ENCODE measurements at places on chromosomes 1 and 21.
A peak's percentile ranks its signal among the peaks of the same experiment; 100 is the strongest.

DNA sequence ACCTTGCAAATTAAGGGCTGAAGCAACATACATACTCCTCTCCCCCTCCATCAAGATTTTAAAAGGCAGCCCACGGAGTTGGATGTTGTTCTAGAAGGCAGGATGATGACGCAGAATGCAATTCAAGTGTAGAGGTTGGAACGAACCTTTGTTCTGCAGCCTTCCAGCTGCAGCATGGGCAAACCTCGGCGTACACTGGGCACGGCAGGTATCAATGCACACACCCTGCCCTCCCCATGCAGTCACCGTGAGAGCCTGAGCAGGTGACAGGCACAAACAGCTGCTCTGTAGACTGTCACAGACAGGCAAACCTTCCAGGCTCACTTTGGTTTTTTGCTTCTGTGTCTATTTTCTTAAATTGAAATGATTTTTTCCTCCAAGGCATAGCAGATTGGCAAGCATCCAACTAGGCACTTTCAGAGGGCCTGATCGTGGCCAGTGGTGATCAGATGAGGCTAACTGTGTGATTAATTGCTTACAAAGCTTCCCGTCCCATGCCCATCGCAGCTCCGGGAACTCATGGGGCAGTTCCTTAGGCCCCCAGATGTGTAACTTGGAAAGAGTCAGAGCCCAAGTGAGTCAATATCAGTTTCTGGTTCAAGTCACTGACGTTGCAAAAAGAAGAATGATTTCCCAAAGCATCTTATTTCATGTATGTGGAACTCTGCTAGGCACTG lies 82.3 kb downstream of the ITPKB start:
- no peak for DNase-seq

- DNase-seq = no peak
These were observed 226.9 kb upstream of the C1orf174 start for GRCh38 chr1:4126731-4127591.

- DNase-seq = peak; percentile 7
These were observed 78.4 kb downstream of the DISP1 start for GRCh38 chr1:222893255-222893654.

GRCh38 chr1:36663772-36664430 lies 181.2 kb upstream of the CSF3R start:
- no peak for DNase-seq

DNA sequence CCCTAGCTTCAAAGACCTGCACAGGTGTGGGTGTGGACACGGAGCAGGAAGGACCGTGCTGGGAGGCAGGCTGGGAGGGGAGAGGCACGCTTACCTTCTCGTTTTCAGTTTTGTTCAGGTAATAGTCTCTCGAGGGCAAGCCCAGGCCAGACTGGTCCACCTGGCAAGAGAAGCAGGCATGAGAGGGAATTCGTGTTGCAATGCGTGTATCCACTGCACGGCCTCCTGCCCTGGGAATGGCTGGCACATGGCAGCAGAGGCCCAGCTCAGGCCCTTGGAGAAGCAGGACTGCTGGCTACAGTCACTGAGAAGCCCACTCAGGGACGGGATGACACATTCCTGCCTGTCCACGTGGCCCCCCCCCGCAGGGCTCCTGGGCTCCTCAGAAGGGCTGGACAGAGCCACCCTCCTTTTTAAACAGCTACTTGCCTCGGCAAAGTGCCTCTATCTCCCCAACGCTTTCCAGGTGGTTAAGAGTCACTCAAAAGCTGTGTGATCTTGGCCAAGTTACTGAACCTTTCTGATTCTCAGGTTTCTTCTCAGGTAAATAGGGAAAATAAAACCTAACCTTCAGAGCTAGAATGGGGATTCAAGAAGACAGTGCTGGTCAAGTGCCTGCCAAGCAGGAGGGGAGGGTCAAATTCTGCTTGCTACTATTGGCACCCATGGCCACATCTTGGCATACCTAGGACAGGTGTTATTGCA lies 32.7 kb downstream of the ECE1 start:
- no peak for DNase-seq

GRCh38 chr1:94805912-94806311 lies 14.2 kb upstream of the SLC44A3 start:
- DNase-seq = peak; percentile 49

DNA sequence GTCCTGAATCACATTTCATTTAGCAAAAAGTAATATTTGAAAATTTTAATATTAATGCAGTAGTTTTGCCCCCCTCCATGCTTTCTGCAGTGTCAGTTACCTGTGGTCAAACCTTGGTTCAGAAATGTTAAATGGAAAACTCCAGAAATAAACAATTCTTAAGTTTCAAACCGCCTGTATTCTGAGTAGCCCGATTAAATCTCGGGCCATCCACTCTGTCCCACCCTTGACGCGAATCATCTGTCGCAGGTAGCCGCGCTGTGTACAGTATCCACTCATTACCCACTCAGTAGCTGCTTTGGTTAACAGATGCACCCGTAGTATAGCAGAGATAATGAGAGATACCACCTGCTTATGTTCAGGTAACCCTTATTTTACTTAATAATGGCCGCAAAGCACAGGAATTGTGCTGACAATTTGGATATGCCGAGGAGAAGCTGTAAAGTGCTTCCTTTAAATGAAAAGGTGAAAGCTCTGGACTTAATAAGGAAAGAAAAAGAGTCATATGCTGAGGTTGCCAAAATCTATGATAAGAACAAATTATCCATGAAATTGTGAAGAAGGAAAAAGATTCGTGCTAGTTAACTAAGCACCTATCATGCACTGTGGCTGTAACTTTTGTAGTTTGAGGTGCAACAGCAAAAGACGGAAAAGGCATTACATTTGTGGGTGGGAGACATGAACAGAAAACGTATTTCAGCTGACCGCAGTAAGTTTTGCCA lies 889 bp upstream of the SCYL3 start:
- DNase-seq = no peak

- DNase-seq = peak; percentile 22
These were observed 35.2 kb downstream of the NENF start for GRCh38 chr1:212467843-212468482.

DNA sequence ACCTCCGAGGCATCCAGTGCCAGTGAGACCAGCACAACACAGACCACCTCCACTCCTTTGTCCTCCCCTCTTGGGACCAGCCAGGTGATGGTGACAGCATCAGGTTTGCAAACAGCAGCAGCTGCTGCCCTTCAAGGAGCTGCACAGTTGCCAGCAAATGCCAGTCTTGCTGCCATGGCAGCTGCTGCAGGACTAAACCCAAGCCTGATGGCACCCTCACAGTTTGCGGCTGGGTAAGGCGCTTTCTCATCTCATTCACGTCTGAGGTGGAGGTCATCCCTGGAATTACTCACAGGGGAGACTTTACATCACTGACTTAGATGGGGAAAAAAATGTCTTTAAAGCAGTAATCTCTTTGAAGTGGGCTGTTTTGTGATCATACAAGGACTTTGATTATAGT lies 106.3 kb downstream of the CD247 start:
- DNase-seq = no peak

DNA sequence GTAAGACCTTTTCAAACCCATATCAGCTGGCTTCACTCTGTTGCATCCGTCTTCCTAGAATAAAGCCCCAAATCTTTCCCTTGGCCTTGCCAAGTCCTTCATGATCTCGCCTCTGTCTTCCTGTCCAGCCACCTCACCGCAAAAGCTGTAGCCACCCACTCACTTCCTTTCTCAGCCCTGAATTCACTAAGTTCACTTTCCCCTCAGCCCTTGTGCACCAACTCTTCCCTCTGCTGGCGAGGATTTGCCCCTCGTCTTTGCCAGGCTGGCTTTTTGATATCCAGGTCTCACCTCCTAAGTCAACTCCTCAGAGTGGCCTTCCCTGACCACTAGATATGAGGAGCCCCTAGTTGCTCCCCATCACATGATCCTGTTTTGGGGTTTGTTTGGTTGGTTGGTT lies 3.9 kb upstream of the COL16A1 start:
- DNase-seq = no peak

DNA sequence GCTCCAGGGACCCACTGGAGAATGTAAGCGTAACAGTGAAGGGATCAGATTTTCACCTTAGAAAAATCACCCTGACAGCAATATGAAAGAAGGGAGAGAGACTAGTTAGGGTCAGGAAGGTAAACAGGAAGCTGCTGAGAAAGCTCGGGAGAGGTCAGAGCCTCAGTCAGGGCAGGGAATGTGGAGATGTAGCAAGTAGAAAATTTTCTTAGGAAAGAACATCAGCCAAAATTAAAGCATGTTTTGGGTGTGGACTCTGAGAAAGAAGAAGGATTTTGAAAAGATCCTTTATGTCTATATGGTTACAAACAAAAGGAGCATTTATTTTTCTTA lies 16.7 kb upstream of the ERICH3 start:
- no peak for DNase-seq

GRCh38 chr1:239169276-239169675 lies 217.1 kb upstream of the CHRM3 start:
- DNase-seq = no peak

- no peak for DNase-seq
These were observed 505.2 kb downstream of the SMYD3 start for GRCh38 chr1:246001837-246002230.

- no peak for DNase-seq
These were observed 3.8 kb downstream of the PLA2G2A start for GRCh38 chr1:19975423-19976193.

DNA sequence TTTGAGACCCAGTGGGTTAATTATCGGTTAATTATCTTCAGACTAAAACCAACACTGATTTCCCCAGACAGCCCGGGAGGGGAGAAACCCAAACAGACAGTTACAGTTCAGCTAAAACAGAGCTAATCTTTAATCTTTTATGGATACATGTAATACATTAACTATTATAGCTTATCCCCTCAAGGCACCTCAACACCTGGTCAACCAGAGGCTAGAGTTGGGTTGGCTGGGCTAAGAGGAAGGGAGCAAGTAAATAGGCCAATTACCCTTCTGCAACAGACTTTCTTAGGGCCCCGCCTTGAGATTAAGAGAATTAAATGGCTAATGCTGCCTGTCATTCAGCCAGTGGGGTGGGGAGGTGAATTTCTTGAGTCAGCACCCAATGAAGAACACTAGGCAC lies 6.6 kb upstream of the MED18 start:
- no peak for DNase-seq

- DNase-seq = no peak
These were observed 186.5 kb upstream of the CSF3R start for GRCh38 chr1:36669262-36669661.

GRCh38 chr1:160400223-160400645 lies at the start of gene VANGL2:
Gene VANGL2, plus strand, starts transcription at chr1:160400564. Its CDS starts 15,274 bp downstream, at chr1:160415838.
- DNase-seq = peak; percentile 78

GRCh38 chr1:50271968-50272578 lies 151.2 kb downstream of the DMRTA2 start:
- DNase-seq = peak; percentile 9

- DNase-seq = no peak
These were observed 64.1 kb upstream of the SLC25A33 start for GRCh38 chr1:9475061-9475627.

- no peak for DNase-seq
These were observed 1.6 kb downstream of the NEGR1 start for GRCh38 chr1:72280711-72281110.

GRCh38 chr1:219323426-219323825 lies 149.7 kb downstream of the LYPLAL1 start:
- no peak for DNase-seq

DNA sequence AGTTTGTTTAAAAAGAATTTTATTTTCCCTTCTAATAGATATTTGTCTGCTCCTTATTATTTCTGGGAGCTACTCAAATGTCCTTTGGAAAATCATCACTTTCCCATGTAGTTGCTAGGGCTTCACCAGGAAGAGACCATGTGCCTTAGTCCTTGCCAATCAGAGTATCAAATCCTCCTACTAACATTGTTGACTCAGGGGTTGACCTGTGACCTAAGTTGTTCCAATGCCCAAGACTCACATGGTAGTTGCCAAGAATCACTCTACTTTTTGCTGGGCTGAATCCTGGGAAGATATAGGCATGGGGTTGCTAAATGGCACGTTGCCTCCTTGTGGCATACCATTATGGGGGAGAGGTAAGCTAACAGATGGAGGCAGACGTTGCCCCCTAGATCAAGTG lies 58.2 kb upstream of the FOXD3 start:
- DNase-seq = no peak

DNA sequence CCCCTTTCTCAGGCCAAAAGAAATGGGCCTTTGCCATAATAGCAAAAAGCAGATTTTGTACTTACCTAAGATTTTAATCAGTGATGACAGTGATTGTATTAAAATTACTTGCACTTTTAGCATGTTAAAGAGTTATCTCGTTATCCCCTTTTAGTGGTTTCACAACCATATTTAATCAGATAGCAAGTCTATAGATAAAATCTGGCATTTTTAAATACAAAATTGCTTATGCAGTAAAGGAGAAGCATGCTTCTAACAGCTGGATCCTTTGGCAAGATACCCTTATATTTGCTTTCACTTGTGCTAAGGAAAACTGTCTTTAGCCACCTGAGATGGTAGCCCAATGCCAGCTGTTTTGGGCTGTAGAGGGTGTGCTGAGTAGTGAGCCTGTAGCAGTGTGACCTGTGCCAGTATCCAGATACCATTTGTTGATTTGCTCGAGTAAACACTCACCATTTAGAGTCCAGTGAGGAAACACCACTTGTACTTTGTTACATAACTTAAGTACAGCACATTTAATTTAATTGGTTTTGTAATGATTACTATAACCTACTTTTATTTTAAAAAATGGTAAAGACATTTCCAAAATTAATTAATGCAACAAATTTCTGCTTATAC lies 314.4 kb upstream of the ZP4 start:
- no peak for DNase-seq

GRCh38 chr21:46116776-46117585 lies 19.1 kb downstream of the COL6A2 start:
- no peak for DNase-seq

- DNase-seq = peak; percentile 14
These were observed 128.0 kb downstream of the TNNI3K start for GRCh38 chr1:74363220-74363619.

DNA sequence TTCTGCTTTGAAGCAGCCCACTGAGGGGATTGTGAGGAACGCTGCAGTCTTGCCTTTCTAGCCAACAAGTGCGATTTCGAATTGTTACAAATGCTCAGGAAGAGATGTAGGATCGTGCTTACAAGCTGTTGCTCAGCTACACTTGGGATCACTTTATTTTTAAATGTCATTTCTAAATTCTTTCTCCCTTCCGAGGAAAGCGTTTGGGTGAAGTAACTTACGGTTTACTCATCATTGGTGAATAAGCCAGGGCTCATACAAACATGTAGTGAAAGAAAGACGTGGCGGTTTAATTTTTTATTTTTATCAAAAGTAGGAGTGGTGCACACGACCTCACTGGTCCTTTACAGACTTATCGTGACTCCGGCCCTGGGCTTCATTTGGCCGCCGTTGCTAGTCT lies 386.6 kb downstream of the KIF26B start:
- DNase-seq = no peak
